Brain (organoid and tissue), 16 donors: ENCODE measurements at places on chromosomes 5 and 9. TPM values are rescaled to one million over a fixed set of nuclear protein-coding genes. Genes with fewer than 3 reads are reported as not detected.

The DMRT3 gene
- 0.29 TPM for polyA plus RNA-seq

The C8G gene
- polyA plus RNA-seq: not detected

The ARHGEF39 gene
- polyA plus RNA-seq: 11.6 TPM

The STPG3 gene
- not detected for polyA plus RNA-seq

The TOR1B gene
- 23.7 TPM for polyA plus RNA-seq

The DCANP1 gene
- not detected for polyA plus RNA-seq

The IGFBPL1 gene
- polyA plus RNA-seq: 218 TPM

The DBN1 gene
- polyA plus RNA-seq: 275 TPM

The NIPBL gene
- polyA plus RNA-seq: 10.4 TPM

The ZNF483 gene
- 2.9 TPM for polyA plus RNA-seq

The BTNL3 gene
- not detected for polyA plus RNA-seq

The TAF11L11 gene
- not detected for polyA plus RNA-seq
